ENCODE measurements at places on chromosomes 1 and 21.

DNA sequence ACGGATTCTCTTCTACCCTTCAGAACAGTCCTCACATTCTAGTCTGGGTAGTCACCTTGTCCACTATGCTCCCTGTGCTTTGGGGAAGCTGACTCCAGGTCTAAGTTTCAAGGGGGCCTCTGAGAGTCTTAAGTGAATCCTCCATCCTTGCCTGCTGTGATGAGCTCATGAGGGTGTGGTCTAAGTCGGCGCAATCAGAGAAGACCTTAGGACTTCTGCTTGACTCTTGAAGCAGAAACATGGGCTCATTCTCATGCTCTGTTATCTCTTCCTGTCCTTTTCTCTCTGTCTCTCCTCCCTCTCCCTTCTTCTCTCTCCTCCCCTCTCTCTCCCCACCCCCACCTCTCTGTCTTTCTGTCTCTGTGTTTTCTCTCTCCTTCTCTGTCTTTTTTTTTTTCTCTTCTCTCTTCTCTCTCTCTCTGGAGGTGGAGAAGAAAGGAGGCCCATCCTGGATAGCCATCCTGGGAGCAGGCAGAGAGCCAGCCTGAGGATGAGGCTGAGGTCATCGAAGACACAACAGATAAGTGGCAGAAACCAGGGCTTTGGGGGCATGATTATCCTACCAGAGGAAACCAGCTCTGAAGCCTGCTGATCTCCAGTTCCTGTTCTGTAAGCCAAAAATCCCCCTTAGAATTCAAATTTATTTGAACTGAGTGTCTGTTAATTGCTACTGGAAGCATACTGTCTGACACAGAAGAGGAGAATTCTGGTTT, 245.6 kb downstream of the SIPA1L2 start:
- no peak for DNase-seq

GRCh38 chr1:21365036-21365435, 74.8 kb upstream of the ECE1 start:
- no peak for DNase-seq

- DNase-seq: no peak
Measured at GRCh38 chr1:112504661-112505399, 3.9 kb upstream of the WNT2B start.

GRCh38 chr1:96927125-96927524, 205.5 kb downstream of the PTBP2 start:
- no peak for DNase-seq

GRCh38 chr1:197980457-197980856, 63.3 kb downstream of the LHX9 start:
- DNase-seq: no peak
